ENCODE measurements at places on chromosomes 1 and 21.

- DNase-seq: no peak
Measured at GRCh38 chr1:8951231-8951630, 5.6 kb downstream of the CA6 start.

DNA sequence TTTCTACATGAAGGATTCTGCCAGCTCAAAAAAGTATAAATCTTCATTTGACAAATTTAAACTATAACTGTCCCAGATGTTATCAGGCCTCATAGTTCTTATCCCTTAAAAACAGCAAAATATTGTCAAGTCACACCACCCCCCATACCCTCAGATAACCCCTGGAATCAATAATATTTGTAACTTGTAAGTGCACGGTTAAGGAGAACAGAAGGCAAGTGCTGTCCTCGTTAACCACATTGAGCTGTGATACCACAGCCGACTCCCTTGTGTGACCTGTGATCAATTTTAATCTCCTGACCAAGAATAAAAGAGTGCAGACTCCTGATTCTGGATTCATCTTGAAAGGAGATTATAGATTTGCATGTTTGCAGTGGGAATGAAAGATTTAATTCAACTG is 310.7 kb downstream of the DPYD start:
- DNase-seq: no peak

DNA sequence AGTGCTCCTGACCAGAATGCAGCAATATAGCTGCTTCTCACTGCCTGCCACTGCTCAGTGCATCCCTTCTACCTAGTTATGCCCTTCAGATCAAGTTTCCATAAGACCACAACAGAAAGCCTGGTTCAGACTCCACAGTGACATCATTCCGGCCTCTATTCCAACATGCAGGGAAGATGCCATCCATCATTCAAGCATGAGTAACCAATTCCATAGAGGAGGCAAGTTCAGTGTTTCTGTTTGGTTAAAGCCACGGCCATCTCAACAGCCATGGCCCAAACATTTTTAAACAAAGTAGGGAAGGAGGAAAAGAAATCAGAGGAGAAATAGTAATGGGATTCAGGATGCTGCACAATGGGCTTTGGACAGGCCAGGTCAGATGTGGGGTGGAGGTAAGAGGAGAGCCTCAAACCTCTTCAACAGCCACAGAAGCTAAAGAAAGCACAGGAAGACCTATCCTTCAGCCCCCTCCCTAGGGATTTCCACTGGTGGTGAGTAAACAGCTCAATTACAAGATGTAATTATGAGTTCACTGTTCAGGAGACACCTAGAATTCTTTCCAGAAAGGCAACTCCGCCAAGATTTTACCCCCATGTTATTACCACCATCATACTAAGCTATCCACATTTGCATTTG is 484.9 kb downstream of the SETD4 start:
- DNase-seq: no peak

DNA sequence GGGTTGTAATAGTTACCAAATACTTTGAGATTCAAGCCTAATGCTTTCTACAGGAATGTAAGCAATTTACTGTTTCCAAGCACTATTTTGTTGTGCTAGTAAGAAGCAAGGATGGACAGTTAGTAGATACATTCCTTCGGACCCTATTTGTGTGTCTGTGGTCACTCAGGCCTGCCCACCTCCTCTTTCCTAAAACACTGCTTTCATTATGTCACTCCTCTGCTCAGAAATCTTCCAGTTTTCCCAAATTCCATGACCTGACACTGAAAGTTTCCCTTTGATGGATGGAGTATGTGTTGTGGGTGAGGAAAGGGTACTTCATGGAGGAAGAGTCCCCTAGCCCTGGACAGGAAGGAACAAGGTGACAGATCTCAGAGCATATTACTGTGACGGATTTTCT is 141.1 kb downstream of the DISP1 start:
- no peak for DNase-seq

DNA sequence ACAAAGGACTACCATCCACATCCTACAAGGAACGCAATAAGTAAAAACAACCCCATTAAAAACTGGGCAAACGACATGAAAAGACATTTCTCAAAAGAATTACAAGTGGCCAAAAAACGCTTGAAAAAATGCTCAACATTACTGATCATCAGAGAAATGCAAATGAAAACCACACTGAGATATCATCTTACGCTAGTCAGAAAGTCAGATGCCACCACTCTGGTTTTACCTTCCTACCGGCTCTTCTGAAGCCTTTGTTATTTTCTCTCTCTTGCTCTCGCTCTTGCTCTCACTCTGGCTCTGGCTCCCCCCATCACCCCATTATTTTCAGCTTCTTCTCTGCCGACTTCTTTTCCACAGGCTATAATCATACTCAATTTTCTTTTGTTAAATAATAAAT is 38.8 kb downstream of the VPS45 start:
- DNase-seq: no peak

DNA sequence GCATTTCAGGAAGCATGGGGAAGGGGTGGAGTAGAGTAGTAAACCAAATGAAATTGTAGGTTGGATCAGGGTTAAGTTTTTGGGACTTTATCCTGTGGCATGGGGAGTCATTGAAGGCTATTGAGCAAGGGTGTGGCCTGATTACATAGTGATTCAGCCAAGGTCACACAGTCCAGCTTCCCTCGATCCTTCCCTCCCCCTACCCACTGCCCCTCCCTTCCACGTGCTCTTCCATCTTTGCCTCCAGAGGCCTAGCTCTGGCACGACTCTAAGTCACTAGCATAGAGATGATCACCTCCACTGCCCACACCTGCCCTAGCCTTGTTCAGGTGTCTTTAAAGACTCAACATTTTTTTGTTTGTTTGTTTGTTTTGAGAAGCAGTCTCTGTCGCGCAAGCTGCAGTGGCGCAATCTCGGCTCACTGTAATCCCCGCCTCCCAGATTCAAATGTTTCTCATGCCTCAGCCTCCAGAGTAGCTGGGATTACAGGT is 37.2 kb upstream of the SLC9A1 start:
- no peak for DNase-seq

GRCh38 chr1:40036574-40036973 is 4.0 kb upstream of the CAP1 start:
- DNase-seq: no peak

GRCh38 chr1:234265321-234265720 is 107.9 kb upstream of the COA6 start:
- DNase-seq: no peak

DNA sequence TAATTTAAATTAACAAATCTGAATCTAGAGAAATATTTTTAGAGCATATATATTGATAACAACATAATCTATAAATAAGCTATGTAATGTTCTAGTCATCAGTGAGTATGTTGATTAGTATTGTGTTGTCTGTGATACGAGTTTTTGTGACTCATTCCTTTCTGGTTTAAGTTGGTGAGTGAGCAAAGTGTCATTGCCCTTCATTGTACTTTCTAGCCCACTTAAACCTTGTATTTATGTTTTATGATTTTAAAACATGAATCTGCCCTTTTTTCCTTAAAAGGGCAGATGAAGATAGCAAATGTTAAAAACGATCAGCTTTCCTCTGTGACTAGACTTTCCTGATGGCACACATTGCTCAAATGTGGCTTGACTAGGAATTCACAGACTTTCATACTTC is 38.5 kb downstream of the MACO1 start:
- no peak for DNase-seq

GRCh38 chr1:25073640-25074270 is 143.7 kb upstream of the RUNX3 start:
- no peak for DNase-seq

- no peak for DNase-seq
Measured at GRCh38 chr1:109814993-109815786, 51.5 kb upstream of the EPS8L3 start.

DNA sequence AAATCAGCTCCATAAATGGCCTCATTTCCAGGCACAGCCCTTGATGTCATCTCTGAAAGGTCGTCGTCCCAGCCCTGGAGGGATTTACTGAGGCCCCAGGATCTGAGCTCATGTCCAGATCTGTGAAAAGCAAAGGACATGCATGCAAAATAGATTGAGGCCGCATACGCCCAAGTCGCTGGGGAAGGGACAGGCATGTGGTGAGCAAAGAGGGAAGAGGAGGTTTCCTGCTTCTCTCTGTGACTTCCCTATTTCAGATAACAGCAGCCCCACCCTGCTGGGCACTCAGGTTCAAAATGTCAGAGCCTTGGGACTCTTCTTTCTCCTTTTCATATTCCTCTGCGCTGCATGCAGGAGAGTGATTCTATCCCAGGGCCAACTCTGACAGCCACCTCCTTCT is 197.2 kb downstream of the ADSS2 start:
- DNase-seq: no peak

DNA sequence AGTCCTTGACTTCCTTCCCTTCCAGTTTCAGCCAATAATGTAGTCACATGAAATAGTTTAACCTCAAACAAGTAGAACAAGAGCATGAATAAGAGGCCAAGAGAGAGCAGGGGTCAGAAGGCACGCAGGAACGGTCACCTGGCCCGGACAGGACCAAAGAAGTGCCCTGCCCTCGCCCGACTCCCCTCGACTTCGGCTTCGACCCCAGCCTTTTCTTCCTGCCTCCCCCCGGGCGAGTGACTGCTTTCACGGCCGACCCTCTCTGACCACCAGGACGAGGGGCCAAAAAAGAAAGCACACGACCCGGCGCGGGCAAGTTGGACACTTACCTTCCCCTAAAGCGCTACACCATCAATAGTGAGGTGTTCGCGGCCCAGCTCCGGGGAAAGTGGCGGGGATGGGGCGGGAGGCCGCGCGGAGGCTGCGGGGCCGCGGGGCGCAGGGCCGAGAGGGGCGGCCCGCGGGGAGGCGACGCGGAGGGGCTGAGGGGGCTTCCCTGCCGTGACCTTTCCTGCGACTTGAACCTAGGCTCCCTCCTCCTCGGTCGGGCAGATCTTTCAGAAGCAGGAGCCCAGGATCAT is 519 bp downstream of the RERE start:
- DNase-seq: no peak

DNA sequence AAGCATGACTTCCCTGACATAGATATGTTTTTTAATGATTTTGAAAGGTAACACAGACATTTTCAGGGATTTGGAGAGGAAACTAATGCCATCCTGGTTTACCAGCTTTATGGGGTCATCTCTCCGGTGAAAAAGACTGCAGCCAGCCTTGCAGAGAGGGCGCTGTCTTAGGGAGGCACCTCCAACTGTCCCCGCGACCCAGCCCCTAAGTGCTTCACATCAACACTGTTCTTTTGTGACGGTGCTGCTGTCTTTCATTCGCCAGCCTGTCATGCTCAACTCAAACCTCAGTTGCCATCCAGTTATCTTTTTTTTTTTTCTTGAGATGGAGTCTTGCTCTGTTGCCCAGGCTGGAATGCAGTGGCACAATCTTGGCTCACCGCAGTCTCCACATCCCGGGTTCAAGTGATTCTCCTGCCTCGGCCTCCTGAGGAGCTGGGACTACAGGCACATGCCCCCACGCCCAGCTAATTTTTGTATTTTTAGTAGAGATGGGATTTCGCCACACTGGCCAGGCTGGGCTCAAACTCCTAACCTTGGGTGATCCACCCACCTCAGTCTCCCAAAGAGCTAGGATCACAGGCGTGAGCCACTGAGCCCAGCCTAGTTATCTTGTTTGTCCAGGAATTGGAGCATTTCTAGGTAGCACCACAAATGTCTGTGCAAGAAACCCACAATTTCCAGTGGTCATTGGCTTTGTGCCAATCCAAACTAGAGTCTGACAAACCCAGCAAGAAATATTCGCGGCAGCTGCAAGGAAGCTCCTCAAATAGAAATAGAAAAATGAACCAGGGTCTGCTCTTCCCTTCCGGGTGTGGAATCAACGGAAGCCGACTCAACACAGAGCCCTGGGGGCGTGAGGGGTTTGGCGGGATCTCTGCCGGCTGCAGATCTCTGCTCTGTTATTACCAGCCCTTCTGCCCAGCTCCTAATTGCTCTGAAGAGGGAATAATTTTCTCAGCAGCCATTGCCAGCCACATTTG is 24.2 kb downstream of the PDE9A start:
- DNase-seq: peak; percentile 48

- DNase-seq: no peak
Measured at GRCh38 chr1:51952638-51953037, 37.9 kb downstream of the RAB3B start.

- DNase-seq: no peak
Measured at GRCh38 chr1:91763252-91763651, 122.7 kb downstream of the TGFBR3 start.

DNA sequence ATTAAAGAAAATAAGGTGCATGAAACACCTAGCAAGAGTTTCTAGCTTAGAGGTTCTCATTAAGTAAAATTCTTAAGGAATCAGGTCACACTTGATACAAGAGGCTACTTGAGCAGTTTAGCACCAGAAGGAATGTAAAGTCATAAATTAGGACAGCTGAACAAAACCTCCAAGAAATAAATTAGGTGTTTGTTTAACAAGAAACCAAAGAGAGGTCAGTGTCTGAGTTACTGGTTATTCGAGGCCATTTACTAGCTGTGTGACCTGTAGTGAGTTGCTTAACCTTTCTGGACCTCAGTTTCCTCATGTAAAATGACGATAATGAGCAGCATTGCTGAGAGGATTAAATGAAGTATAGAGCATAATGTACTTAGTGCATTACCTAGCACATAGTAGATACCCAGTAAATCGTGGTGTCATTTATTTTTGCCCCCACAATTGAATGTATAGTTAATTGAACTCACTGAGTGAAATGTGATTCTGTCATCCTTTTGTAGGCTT is 908 bp upstream of the ELK4 start:
- DNase-seq: no peak

- DNase-seq: no peak
Measured at GRCh38 chr1:2336499-2336898, 54.9 kb downstream of the MORN1 start.

DNA sequence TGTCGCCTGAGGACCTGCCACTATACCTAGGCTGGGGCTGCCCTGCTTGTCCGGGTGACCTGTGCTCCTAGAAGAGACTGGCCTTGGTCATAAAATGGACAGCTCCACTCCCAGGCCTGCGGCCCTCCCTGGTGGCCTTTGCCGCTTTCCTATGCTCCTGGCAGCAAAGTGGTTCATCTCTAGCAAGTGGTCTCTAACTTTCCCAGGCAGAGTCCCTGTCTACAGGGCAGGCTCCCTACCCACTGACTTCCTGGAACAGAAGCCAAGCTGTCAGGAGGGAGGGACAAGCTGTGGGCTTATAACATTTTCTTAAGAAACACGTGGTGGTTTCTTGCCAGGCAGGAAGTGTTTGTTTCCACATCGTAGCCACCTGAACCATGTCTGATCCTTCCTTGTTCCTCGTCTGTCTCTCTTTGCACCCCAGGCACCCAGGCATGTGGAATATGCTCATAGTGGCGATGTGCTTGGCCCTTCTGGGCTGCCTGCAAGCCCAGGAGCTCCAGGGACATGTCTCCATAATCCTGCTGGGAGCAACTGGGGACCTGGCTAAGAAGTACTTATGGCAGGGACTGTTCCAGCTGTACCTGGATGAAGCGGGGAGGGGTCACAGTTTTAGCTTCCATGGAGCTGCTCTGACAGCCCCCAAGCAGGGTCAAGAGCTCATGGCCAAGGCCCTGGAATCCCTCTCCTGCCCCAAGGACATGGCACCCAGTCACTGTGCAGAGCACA is 10.1 kb downstream of the H6PD start:
- no peak for DNase-seq

DNA sequence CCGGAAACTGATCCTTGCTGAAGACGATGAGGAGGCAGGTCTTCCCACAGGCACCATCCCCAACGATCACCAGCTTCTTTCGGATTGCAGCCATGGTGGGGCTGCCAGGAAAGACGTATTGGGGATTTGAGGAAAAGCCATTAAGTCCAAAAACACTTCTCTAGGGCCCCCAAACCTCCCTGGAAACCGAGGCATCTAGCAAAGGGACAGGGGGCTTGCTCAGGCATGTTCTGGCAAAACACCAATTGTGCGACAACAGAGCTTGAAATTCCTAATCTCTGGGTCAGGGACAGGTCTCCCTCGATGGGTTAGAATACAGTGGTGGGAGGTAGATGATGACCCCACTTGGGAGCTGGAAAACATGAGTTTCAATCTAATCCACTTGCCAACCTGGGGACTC is 3.2 kb downstream of the RHOC start:
- no peak for DNase-seq
